ENCODE measurements at places on chromosomes 2 and 18.

DNA sequence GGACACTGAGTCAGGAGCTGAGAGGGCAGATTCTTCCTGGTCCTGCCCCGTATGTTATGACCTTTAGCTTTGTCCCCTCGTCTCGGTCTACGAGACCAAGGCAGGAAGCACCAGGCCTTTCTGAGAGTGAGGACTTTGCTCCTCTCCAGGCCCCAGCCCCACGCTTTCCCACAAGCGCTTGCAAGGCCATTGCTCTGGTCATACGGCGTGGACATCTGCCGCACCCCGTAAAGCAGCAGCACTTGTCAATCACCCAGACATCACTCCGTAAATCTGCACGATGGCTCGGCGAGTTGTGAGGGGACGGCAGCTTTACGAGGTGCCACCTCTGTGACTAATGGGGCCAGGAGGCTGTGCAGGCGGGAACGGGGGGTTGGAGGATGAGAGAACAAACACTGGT lies 100.8 kb upstream of the TWIST2 start:
- DNase-seq: no peak

- no peak for DNase-seq
Observed at GRCh38 chr2:170965446-170966225, 36.6 kb downstream of the GORASP2 start.

DNA sequence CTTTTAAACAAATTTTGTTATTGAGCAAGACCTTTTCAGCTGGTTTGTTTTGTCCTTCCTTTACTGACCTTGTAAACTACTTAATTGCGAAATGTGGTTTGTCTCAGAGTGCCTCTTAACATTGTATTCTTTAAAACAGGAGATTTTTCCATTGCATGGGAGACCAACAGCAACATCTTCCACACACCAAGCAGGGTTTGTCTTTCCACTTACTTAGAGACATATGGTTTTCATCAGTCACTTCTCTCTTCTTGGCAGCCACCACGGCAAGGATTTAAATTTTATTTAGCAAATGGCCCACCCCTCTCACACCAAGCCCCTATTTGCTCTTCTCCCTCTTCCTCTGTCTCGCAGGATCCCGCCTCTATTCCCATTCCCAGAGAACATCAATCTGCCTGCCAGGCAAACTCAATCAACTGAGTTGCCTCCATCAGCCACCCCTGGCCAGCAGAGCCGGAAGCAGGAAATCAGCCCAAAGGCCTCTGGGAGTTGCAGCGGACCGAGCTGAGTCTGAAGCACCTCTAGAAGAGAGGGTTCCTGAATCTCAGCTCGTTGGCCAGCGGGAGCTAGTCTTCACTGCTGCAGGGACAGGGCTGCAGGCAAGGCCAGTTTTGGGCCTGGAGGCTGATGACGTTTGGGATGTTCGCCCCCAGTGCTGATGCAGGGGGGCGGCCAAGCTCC lies 11.3 kb upstream of the CIB4 start:
- DNase-seq: no peak

GRCh38 chr2:46520130-46520711 lies 40.9 kb downstream of the TMEM247 start:
- DNase-seq: no peak

GRCh38 chr2:196804381-196804780 lies 4.8 kb downstream of the C2orf66 start:
- no peak for DNase-seq

GRCh38 chr2:237480556-237480955 lies 6.5 kb upstream of the MLPH start:
- DNase-seq: no peak

DNA sequence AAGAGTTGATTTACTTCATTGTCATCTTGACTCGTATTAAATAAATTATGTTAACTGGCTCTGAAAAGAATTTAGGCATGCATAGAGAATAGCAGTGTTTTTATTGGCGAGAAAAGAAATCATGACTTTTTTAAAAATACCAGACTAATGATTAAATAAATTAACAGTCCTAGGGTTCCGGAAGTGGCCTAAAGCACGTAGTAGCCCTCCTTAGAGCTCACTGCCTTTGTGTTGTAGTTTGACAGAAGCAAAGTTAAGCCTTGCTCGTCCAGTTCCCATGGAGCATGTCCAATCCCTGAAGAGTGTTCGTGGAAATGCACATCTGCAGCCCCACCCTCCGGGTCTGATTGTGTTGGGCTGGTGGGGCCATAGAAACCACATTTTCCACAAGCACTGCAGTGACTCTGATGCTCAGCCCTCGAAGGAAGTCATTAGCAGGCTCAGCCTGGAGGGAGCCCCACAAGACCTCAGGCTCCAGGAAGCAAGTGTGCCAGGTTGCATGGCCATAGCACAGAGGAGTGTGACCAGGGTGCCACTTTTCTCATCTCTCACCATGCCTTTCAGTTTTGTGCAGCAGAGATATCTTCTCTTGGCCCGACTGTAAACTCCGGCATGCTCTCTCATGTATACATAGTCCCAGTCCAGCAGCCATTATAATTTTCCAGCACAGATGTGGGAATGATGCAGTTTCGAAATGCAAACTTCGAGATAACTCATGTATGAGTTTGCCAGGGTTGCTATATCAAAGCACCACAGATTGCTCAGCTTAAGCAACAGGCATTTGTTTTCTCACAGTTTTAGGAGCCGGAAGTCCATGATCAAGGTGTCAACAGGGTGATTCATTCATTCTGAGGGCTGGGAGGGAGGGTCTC lies 188.6 kb upstream of the SH3BP4 start:
- no peak for DNase-seq

- no peak for DNase-seq
Observed at GRCh38 chr2:235277485-235277884, 216.4 kb upstream of the AGAP1 start.

DNA sequence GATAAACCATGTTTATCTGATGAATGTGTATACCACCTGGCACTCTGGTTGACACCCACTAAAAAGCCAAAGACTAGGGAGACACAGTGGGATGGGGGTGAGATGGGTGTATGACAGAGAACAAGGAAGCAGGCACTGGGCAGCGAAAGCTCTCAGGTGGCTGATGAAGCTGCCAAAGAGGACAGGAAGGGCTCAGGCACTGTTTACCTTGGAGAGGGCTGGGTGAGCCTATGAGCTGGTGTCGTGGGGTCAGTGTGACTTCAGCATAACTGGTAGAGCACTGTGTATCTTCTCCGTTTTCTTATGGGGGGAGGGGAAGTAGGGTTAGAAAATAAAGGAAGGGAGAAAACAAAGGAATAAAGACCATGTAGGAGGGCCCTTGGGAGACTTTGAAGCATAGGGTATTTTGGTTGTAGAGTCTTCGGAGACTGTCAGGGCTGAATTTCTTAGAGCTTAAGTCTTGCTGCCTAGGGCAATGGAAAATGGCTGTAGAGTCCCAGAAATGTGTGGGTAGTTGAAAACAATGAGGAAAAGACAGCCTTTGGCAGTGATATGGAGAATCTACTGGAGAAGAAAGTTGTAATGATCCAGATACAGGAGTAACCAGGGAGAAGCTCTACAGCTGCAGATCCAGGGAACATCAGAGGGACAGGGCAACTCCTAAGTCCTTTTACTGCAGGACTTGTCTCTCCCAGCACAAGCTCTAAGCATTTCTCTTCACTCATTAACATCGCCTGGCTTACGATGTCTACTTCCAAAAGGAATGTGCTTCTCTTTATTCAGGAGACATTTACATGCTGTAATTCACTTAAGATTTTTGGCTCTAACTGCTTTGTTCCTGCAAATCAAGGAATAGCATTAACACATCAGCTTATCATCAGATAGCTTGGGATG lies 120.0 kb downstream of the AQP4 start:
- DNase-seq: no peak

DNA sequence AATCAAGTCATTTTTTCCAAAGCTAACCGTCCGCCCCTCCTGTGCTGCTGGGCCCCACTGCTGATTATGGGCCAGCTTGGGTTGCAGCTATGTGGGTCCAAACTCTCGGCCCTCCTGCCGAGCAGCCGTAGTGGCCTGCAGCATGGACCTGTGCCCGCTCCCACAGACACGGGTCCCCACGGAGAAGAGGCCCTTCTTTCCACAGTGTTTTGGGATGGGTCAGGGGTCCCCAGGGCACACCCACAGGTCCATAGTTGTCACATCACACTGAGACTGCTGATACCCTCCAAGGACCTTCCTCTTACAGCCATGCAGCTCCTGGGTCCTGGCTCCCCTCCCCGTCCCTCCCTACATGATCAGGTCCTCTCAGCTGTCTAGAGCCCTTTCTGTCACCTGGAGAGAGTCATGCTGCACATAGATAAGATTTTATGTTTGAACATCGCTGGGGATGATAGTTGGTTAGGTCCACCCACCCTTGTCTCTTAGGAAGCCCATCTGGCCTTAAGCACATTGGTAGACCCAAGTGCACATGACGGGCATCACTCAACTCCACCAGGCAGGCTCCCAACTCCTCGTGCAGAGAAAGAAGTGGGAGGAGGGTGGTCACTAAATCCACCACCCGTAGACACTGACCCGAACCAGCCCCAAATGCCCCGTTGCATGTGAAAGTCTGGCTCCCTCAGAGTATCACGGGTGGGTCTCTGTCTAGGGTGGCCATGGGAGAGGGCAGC lies 17.5 kb downstream of the GPR55 start:
- no peak for DNase-seq

DNA sequence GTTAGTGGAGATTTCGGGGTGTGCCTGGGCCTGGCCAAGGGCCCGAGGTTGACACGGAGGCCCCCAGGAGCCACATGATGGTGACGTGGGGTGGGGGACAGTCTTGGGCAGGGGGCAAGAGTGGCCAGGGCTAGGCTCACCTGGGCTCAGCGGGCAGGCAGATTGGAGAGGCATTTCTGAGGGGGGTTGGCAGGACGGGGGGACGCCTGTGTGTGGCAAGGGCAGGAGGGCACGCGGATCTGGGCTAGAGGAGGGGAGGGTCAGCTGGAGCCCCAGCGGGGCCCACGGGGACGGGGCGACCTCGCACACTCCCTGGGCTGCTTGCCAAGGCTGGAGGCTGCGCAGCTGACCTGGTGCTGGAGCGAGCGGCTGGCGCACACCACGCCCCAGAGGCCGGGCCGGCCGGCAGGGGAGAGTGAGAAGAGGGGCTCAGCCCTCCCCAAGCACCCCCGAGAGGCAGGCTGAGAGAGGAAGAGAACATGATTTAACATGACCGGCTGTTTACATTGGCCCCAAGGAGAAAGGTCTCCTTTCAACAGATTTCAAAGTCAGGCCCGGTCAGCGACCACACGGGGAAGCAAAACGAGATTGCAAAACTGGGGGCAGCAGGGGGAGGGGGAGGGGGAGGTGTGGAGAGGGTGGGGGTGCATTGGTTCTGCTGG lies 38.0 kb upstream of the SNED1 start:
- DNase-seq: peak; percentile 43

Data from skeletal muscle cell (primary cell).